Esophagus mucosa (tissue), 1 donor: ENCODE measurements at places on chromosomes 3 and 15. TPM values are rescaled to one million over a fixed set of nuclear protein-coding genes. Genes with fewer than 3 reads are reported as not detected.

GRCh38 chr15:68277131-68277602 is 378 bp upstream of the FEM1B start:
- ATAC-seq = no peak

DNA sequence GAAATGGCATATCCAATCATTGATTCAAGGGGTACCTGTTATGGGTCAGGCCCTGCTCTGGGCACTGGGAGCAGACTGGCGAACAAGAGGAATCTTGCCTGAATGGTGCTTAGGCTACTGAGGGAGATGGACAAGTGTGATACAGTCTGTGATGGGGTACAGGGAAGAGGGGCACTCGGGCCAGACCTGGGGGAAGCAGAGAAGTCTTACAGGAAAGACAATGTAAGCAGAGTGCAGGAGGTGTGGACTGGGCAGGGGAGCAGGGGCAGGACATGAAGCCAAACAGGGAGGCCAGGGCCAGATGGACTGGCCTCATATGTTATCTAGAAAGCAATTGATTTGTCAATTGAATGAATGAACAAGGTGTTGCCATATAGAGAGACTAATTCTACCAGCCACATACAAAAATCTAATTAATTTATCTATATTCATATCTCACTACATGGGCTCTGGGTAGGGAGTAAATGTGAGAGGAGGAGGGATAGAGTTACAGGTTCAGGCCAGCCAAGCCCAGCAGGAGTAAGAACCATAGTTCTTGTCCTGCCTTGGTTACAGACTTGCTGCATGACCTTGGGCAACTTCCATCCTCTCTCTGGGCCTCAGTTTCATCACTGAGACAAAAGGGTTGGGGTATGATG is 3.6 kb upstream of the IGDCC4 start:
- ATAC-seq = no peak

DNA sequence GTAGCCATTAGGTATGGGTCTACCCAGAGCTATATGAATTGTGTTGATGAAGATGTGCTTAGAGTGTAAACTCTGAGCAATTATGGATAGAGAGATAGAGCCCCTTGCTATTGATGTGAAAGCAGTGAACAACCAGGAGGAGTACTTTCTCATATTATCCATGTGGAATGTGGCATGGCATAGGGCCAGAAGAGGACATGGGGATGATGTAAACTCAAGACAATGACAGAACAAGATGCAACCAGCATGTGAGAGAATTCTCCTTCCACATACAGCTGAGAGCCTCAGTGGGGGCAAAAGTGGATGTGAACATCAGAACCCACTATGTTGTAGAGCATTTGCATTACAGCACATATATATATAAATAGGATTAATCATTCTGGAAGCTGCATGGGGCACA is 36.4 kb upstream of the BNC1 start:
- ATAC-seq = no peak

GRCh38 chr3:112321867-112322652 is 10.9 kb upstream of the CD200 start:
- no peak for ATAC-seq

- ATAC-seq = no peak
Observed at GRCh38 chr3:189103208-189103607, 68.6 kb upstream of the TPRG1 start.

- no peak for ATAC-seq
Observed at GRCh38 chr3:184741798-184742675, 30.2 kb upstream of the MAGEF1 start.

DNA sequence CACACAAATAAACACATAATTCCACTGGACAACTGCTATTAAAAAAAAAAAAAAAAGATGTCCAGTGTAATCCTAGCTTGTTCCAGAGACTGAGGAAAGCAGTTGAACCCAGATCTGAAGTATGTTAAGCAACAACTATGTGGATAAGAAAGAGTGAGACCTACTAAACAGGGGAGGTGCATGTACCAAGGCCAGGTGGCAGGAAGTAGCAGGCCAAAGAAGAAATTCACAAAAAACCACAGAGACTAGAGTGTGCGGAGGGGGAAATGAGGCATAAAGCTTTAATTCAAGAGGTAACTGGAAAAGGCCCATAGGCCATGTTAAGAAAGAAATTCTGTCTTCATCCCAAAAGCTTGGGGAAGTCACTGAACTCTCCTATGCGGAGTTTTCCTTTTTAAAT is 490.0 kb downstream of the NAALADL2 start:
- ATAC-seq = no peak

DNA sequence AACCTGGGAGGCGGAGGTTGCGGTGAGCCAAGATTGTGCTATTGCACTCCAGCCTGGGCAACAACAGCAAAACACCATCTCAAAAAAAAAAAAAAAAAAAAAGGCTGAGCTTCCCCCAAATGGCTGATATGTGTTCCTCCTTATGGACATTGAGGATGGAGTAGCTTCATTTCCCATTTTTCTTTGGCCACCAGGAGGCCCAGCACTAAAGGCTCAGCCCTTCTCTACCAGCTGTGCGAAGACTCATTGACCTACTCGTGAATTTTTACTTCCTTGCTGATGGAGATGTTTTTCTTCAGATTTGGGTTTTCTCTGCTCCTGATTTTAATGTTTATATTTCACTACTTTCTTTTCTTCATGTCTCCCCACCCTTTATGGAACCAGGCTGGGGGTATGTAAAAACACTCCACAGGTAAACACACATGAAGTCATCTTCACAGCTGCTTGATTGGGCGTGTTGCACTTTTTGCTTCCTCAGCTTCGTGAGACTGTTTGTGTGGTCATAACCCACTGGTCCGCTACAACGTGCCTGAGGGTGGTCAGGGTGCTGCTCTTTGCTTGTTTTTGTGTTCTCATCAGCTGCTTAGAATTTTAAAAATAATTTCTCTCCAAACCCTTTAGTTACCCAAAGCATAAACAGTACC is 13.5 kb downstream of the SEMA4B start:
- no peak for ATAC-seq

DNA sequence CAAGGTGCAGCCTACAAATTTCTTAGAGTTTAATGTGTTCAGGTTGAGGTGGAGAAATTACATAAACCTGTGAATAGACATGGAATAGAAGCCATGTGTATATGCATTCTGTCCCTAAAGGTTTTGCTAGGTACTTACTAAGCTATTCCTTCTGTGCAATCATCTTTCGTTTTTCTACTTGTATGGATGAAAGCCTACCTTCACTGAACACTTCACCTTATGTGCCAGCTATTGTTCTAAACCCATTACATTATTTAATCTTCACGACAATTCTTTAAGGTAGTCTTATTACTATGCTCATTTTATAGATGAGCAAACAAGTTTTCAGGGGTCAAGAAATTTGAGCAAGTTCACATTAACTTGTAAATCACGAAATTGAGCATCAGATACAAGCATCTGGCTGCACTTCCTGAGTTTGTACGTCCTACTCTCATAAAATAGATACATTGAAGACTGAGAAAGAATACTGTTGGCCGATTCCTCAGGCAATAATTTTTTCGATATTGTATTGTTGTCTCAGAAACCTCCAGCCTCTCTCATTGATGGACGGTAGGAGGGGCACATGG is 635 bp upstream of the RCN2 start:
- no peak for ATAC-seq

DNA sequence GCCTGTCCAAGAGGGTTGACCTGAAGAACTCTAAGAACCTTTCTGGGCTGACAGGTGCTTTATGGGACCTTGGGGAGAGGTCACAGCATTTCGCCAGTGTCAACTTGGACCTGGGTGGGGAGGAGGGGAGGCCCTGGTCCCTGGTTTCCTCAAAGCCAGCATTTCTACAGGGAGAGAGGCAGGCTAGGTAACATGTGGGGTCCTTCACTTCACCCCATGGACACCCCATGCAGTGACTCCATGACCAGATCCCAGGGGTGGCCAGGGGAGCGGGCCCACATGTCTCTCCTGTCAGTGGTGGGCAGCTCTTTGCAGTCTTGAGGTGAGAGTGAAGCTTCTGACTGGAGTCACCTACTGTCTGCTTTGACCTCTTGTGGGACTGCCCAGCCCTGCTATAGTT is 35.8 kb downstream of the GOLGA6L10 start:
- no peak for ATAC-seq

DNA sequence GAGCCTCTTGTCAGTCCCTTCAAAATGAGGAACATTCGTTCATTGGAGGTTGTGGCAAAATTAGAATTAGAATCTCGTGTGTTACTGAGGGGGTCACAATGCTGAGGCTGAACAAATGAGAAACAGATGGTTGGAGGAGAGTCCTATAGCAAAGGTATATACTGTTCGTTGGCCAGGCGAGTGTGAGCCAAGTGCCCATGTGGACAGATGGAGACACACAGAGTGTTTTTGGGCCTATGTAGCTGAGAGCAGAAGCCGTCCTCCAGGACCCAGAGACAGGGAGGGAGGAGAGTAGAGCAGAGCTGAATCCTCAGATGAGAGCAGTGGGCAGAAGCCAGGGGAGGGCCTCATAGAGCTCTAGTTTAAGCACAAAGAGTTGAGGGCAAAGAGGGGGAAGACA is 98.9 kb downstream of the NR1D2 start:
- no peak for ATAC-seq

DNA sequence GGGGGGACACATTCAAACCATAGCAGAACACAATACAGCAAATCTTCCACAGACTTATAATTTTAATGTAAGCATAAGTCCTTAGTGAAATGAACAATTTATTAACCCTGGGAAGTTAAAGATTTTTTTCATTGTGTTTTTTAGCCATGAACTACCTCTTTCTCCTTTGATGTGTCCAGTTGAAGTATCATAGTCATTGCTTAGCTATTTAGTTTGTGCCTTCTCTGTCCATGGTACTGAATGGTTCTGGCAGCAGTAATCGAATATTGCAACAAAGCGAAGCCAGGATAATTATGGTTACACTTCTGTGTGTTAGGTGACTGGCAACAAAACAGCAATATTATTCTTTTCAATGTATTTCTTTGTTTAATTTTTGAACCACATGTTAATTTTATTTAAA is 403.0 kb upstream of the ONECUT1 start:
- no peak for ATAC-seq

DNA sequence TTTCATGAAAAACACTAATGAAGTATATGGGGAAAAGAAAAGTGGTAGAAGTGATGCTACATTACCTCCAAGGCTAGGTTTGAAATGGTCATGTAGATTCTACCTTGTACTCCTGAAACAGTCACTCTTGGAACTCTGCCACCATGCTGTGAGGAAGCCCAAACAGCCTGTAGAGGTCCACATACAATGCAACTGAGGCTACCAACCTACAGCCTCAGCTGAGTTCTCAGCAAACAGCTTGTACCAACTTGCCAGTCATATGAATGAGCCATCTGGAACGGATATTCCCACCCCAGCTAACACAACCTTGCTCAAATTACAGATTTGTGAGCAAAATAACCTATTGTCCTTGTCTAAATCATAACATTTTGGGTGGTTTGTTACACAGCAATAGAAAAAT is 193.5 kb downstream of the ULK4 start:
- no peak for ATAC-seq

- ATAC-seq = no peak
Observed at GRCh38 chr3:63998852-63999754, 24.2 kb downstream of the PSMD6 start.

DNA sequence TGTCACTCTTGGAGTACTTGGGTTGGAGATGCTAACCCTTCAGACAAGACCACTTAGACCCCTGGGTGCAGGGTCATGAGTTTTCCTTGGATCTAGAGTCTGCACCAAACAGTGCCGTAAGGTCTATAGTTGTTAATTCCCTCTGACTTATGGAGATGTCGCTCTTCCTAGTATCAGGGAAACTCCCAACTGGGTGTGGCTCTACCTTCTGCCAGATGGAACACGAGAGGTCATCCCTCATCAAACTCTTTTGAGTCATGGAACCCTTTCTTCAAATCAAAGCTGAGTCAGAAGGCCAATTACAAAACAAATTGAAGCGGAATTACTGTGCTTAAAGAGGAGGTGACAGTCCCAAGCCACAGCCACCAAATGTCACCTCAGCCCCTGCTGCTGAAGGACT is 514.9 kb upstream of the PROK2 start:
- peak; percentile 84 for ATAC-seq

- no peak for ATAC-seq
Observed at GRCh38 chr3:31312400-31312799, 220.3 kb upstream of the STT3B start.

DNA sequence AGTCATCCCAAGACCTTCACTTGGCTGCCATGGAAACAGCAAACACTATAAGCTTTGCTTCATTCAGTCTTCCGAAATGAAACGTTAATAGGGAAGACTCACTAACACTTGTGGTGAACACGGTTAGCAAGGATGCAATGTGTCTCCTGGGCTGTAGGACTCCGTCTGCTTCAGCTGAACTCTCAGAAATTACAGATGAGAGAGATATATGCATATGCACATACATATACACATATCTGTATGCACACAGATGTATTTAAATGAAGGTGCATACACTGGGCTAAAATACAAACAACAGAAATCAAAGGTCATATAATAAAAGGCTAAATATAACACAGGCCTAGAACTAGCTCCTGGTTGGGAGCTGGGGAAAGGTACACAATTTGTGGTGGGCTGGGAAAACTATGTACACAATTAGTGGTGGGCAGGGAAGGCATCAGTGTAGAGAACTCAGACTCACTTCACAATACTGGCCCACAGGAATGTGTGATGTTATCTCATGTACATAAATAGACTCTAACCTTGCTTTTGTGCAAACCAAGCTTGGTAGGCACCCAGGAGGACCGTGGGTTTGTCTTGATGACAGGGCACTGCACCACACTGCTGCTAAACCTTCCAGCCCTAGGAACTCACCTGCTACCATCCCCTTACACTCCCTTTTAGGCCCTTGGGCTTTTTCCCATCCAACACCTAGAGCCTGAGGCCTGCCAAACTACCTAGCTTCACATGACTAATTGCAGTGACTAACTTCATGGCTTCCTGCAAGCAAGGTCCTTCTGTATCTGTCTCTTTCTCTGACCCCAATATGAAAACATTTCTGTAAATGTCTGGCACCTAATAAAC is 873.1 kb downstream of the NSUN3 start:
- no peak for ATAC-seq

DNA sequence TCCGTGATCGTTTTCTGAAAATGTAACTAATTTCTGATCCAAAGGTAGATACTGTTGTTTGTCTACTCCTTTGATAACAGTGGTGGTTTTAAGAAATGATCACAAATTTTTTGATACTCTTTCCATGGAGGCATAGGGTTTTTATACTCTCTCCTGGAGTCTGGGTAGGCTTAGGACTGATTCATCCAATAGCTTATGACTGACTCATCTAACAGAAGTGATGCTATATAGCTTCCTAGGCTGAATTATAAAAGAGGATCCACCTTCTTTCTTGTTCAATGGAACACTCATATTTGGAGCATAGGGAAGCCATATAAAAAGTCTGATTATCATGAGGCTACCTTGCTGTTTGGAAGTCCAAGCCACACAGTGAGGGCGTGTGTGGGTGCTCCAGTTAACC is 84.3 kb downstream of the CHST2 start:
- ATAC-seq = peak; percentile 48

GRCh38 chr3:45226206-45226915 is at the start of gene TMEM158:
TSS of gene TMEM158 (minus strand) at chr3:45226287. CDS start at chr3:45226027, 260 bp downstream.
- ATAC-seq = peak; percentile 90

- no peak for ATAC-seq
Observed at GRCh38 chr15:31403096-31403495, 76.5 kb downstream of the KLF13 start.

GRCh38 chr3:168951368-168951767 is 712.1 kb downstream of the MECOM start:
- ATAC-seq = no peak

ARNT2 gene
- total RNA-seq = 0.64 TPM

CD200 gene
- total RNA-seq = 1.1 TPM

GLDN gene
- 0.56 TPM for total RNA-seq

RTP1 gene
- not detected for total RNA-seq

SLC26A6 gene
- total RNA-seq = 7.9 TPM

CRYGS gene
- total RNA-seq = 1.2 TPM

CCK gene
- total RNA-seq = 0.24 TPM

ACAN gene
- 0.04 TPM for total RNA-seq

MCF2L2 gene
- 0.72 TPM for total RNA-seq

BLM gene
- 4.3 TPM for total RNA-seq
